ENCODE measurements at places on chromosomes 12 and 14. TPM values are rescaled to one million over a fixed set of nuclear protein-coding genes. Genes with fewer than 3 reads are reported as not detected.

Gene NFKBIA
- total RNA-seq: 258 TPM

Gene SERPINA1
- 26.6 TPM for total RNA-seq

Gene HRK
- total RNA-seq: not detected

Gene NINJ2
- total RNA-seq: 8.3 TPM

Gene WNT5B
- 32.4 TPM for total RNA-seq

Gene NTN4
- total RNA-seq: 7.2 TPM

Gene HOTAIR
- total RNA-seq: not detected

Gene GPX2
- 1.9 TPM for total RNA-seq

Gene OTOGL
- 0.81 TPM for total RNA-seq

Gene KCNMB4
- total RNA-seq: 6.4 TPM

Gene ERP27
- not detected for total RNA-seq

Gene KCNH3
- total RNA-seq: not detected

Gene KRT73
- total RNA-seq: not detected

Gene AHNAK2
- total RNA-seq: 218 TPM

Gene SLC38A4
- total RNA-seq: 0.68 TPM

Gene TESPA1
- total RNA-seq: 1.8 TPM

Gene RASSF9
- total RNA-seq: 3.3 TPM

Data from sigmoid colon (tissue), 7 donors.